ENCODE measurements at places on chromosomes 7 and 10.
A peak's percentile ranks its signal among the peaks of the same experiment; 100 is the strongest.

GRCh38 chr7:4225361-4225771 is 456.7 kb upstream of the FOXK1 start:
- DNase-seq: no peak

DNA sequence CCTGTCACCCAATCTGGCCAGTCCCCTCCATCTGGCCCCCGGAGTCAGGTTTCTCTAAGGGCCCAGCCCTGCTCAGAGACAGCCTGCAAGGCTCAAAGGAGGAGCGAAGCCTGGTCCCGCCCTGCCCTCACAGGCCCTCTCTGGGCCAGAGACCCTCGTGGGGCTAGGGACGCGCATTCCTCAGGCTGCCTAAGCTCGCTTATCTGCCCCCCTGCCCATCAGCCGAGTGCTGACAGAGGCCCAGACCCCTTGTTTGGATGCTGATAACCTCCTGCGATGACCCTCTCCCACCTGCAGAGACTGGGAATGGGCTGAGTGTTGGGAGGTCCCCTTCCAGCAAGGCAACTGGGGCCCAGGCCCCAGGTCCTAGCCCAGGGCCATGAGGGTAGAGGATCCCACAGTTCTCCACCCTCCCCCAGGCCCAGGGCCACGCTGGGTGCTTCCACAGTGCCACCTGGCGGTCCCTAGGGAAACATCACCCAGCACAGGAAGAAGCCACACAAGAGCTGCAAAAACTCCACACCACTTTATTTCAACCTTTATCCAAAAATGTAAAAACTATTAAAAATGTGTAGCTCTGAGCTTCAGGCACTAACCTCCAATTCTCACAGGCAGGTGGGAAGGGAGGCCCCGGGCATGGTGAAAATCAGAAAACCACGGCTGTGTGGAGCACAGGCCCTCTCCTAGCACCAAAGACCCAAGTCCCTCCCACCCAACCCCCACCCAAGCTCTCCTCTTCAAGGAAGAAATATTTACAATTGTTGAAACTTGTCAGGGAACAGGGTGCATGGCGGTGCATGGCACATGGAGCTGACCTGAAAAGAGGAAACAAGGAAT is 2.2 kb downstream of the NPM3 start:
- DNase-seq: peak; percentile 7

- no peak for DNase-seq
Measured at GRCh38 chr10:16470747-16471146, 33.9 kb downstream of the PTER start.

DNA sequence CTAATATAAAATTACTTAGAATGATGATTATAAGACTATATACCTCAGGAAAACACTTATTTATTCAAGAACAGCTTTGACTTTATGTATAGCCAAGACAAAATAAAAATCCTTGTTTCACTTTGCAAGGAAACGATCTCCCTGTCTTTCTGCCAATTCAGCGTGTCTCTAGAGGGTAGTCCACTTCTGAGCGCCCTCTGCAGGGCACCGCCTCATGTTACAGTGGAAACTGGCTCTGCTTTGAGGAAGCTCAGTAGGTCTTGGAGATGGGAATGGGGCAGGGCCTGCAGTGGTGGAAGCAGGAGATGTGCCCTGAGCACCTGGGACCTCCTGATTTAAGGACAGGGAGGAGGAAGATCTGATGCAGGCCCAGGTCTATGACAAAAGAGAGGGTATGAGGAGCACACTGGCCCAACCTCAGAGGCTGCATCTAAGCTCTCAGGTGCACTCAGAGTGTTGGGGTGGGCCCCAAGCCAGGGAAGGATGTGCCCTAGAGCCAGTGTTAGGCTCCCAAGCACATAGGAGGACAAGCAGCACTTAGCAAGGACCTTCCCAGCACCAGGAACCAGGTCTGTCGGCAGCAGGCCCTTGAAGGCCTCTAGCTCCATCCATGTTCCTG is 481.0 kb downstream of the TNS3 start:
- DNase-seq: peak; percentile 54

GRCh38 chr10:7444551-7445121 is 33.8 kb upstream of the SFMBT2 start:
- DNase-seq: no peak

GRCh38 chr7:8724080-8724718 is 290.8 kb downstream of the NXPH1 start:
- DNase-seq: peak; percentile 63

- no peak for DNase-seq
Measured at GRCh38 chr7:103150192-103150591, 1.3 kb upstream of the NAPEPLD start.

GRCh38 chr10:19194866-19195265 is 146.3 kb downstream of the MALRD1 start:
- no peak for DNase-seq

GRCh38 chr10:46518028-46518725 is 38.3 kb downstream of the GPRIN2 start:
- DNase-seq: no peak

DNA sequence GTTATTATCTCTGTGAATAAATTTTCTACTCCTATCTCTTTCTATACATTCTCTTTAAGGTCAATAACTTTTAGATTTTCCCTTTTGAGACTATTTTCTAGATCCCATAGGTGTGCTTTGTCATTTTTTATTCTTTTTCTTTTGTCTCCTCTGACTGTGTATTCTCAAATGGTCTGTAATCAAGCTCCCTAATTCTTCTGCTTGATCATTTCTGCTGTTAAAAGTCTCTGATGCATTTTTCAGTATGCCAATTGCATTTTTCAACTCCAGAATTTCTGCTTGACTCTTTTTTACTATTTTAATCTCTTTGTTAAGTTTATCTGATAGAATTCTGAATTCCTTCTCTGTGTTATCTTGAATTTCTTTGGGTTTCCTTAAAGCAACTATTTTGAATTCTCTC is 78.2 kb downstream of the THNSL1 start:
- DNase-seq: no peak

DNA sequence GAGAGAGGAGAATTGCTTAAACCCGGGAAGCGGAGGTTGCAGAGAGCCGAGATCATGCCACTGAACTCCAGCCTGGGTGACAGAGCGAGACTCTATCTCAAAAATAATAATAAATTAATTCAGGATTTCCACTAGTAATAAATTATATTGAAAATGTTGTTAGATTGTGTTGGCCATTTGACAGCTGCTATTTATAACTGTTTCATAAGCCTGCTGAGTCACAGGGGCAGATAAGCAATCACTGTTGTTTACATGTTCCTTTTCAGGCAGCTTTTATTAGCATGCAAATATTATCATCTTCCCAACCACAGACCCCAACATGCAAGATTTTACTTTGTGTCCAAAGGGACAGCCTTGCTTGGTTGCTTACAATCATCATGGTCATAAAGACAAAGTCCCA is 49.5 kb upstream of the ZNF138 start:
- no peak for DNase-seq

GRCh38 chr7:128357217-128357613 is 4.3 kb downstream of the PRRT4 start:
- no peak for DNase-seq

All from NCI-H2029 treated with DMSO at 0.1 percent for 48 hours (cell line).